ENCODE measurements at places on chromosomes 7 and 10.

GRCh38 chr7:128217030-128217805 is 23.9 kb upstream of the LEP start:
- DNase-seq = no peak

DNA sequence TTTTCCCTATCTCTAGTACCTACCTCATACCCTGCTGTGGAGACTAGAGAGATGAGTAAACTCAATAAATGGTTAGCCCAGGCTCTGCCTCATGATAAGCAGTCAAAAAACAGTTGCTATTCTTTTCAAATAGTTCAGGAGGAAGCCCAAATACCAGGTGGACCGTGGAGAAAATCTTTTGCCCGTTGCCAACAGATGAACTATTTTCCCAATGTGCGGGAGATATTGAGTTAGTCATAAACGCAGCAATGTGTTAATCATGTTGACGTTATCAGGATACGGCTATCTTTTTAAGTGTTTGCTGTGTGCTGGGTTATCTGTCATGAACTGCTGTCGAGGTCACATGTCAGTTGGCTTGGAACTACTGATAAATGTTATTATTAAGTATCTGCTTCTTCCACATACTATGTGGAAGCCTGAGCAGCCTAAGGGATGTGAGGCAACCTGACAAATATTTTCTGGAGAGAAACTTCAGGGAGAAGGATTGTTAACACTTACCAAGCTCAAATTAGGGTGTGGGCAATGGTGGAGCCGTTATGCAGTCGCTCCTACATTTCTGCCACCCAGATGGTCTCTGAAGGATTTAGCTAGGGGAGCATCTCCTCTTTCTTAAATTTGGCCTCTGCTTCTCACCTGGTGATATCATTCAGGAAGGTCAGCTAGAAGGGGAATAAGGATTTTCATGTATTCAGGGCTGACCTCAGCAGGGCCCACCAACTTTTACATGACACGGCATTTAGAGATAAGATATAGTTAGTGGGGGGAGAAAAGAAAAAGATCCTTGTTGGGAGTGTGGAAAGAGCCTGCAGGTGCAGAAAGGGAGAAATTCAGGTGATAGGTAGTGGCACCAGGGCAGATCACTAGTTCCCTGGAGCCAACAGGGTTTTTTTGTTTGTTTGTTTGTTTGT is 33.5 kb upstream of the SLC26A3 start:
- no peak for DNase-seq

GRCh38 chr7:74287303-74288033 is 1.7 kb upstream of the CLIP2 start:
- DNase-seq = no peak

DNA sequence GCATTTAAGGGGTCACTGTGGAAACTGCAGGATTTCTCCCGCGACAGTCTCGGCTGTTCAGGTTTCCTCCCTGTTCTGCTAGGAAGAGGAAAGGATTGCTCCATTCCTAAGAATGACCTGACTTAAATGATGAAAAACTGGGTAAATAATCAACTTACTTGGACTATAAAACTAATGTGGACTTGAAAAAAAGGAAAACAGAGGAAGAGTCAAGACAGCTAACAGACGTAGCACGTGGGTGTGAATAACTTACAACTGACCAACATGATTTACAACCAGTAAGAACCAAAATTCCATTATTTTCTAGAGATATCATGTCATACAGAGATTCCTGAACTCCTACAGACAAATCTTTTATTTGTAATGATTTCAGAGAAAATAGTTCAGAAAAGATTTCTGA is 93.8 kb downstream of the ADAM12 start:
- DNase-seq = no peak

GRCh38 chr7:156608173-156608478 is 32.4 kb upstream of the RNF32 start:
- DNase-seq = no peak

- no peak for DNase-seq
These were observed 24.7 kb upstream of the PIK3CG start for GRCh38 chr7:106840342-106840741.

Data from esophagus squamous epithelium (tissue), 5 donors.